ENCODE measurements at places on chromosomes 1 and 21.

GRCh38 chr1:115796036-115796435 is 27.5 kb upstream of the CASQ2 start:
- DNase-seq, result no peak

GRCh38 chr21:41859297-41859980 is 19.7 kb downstream of the PRDM15 start:
- DNase-seq, result no peak

DNA sequence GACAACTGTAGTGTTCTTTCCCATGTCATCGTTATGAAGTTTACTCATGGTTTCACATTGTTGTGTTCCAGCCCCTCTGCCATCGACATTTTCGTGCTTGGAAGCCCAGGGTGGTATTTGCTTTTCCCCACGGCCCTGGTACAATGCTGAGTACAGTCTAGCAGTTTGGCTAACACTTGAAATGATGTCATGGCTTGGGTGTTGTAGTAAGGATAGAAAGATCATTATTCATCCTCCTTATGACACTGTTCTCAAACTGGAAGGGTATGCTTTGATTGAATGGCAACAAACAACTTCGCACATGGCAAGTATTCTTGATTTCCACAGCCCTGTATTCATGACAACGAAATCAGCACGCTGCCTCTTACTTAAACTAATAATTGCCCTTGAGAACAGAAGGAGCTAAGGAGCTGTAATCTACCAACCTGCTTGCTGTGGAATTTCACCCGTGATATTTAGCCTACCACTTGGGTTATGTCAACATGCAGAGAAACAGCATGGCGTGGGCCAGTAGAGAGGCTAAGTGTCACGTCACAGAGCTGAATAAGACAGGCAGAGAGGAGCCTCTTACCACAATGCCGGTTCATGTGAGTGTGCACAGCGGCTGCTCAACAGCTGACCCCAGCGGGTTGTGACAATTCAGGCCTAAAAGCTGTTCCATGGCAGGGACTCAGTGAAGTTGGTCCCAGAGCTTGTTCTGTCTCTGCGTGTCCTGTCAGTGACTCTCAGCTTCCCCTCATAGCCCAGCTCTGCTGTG is 73.9 kb downstream of the KCNJ6 start:
- no peak for DNase-seq

GRCh38 chr1:42231253-42231652 is 66.7 kb upstream of the GUCA2A start:
- no peak for DNase-seq

GRCh38 chr1:28936528-28936927 is 22.2 kb downstream of the EPB41 start:
- no peak for DNase-seq

DNA sequence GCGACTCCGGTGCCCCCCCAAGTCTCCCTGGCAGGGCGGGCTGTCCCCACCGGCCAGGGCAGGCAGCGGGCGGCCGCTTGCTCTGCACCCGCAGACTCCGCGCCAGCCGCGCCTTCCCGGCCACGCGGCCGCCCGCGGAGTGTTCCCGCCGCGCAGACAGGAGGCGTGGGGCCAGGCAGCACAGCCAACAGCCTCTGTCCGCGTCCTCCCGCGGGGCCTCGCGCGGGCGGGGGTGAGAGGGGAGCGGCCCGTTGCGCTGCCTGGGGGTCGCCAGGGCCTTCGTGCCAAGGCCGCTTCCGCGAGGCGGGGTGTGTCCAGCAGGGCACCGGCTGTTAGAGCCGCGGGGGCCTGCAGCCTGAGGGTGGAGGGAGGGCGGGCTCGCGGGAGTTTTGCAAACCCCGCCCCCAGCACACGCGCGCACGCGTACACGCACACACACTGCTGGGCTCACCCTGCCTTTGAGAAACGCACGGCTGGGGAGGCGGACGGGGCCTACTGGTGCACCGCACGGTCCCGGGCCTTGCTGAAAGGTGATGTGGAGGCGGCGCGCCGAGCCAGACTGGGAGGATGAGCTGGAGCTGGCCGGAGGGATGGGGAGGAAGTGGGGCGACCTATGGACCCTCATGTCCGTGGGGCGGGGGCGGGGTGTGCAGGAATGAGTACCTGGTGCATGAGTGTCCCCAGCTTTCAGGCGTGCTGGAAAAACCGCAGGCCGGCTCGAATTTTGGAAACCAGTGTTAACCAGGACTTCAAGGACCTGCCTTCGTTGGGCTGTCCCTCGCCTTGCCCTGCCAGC is 41.5 kb downstream of the KIAA1614 start:
- peak; percentile 70 for DNase-seq

GRCh38 chr1:221948459-221948858 is 206.6 kb upstream of the DUSP10 start:
- no peak for DNase-seq

- DNase-seq, result no peak
Observed at GRCh38 chr1:46557403-46557802, 6.0 kb upstream of the KNCN start.

DNA sequence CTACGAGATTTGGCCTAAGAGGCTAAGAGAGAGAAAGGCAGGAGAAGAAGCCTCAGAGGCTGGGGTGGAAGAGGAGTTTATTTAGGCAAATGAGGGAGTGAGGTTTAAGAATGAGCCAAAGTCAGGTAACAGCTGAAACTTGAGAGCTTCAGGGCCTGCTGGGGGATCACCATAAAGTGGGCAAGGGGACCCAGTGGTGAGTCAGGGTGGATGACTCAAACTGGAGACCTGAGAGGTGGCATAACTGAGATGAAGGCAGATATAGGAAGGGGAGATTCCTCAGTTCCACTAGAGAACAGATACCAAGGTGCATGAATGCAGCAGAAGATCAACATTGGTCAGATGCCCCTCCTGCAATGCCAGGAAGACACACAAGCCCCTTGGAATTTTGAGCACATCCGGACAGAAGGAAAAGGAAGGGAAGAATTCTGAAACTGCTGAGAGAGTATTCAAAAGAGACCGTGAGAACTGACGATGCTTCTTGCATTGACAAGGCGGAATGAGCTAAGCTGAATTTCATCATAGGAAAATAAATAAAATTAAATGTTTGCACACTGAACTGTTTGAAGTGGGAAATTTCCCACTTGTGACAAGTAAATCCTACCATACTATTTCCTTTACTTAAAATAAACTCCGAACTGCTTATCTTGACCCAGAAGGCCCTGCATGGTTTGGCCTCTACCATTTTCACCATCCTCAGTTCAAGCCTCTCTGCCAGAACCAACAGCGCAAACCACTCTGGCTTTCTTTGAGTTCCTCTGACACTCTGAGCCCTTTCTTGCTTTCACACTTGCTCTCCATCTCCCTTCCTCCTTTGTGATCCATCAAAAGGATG is 94.1 kb downstream of the NMNAT2 start:
- no peak for DNase-seq

GRCh38 chr1:2414297-2414958 is 2.1 kb upstream of the PEX10 start:
- DNase-seq, result peak; percentile 76

DNA sequence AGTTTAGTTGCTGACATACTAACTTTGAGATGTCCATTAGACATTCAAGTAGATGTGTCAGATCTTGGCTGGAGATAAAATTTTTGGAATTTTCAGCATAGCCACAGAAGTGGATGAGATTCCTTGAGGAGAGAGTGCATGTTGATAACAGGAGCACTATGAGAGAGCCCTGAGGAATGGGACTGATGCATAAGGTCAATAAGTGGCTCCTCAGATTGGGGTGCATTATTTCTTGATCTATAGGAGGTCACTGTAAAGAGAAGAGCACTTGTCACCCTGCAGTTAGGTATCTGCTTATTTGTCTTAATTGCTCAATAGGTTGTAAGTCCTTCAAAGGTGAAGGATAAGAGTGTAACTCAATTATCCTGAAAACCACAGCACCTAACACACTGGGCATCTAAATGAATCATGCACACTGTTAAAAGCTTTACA is 52.0 kb upstream of the TACSTD2 start:
- DNase-seq, result no peak

DNA sequence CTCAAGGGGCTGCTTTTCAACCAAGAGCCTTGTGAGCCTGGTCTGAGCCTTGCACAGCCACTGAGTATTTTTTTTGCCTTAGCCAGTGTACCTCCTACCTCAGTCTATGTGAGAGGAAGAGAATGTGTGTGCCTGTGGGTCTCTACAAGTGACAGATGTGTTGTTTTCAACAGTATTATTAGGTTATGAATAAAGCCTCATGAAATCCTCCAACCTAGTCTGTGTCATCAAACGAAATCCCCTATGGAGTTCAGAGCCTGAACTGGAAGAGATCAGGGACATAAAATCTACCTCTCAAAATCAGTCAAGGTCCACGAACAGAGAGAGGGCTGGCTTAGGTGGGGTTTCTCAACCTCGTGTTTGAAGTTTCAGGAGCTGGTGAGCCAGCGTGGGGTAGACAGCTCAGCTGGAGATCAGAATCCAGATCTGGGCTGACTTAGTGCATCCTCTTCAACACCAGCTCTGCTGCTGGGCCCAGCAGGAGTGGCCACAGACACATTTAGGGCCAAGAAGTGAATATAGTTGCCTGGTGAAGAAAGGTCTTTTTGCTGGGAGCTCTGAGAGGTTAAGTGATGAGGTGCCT is 8.2 kb downstream of the XKR8 start:
- no peak for DNase-seq

DNA sequence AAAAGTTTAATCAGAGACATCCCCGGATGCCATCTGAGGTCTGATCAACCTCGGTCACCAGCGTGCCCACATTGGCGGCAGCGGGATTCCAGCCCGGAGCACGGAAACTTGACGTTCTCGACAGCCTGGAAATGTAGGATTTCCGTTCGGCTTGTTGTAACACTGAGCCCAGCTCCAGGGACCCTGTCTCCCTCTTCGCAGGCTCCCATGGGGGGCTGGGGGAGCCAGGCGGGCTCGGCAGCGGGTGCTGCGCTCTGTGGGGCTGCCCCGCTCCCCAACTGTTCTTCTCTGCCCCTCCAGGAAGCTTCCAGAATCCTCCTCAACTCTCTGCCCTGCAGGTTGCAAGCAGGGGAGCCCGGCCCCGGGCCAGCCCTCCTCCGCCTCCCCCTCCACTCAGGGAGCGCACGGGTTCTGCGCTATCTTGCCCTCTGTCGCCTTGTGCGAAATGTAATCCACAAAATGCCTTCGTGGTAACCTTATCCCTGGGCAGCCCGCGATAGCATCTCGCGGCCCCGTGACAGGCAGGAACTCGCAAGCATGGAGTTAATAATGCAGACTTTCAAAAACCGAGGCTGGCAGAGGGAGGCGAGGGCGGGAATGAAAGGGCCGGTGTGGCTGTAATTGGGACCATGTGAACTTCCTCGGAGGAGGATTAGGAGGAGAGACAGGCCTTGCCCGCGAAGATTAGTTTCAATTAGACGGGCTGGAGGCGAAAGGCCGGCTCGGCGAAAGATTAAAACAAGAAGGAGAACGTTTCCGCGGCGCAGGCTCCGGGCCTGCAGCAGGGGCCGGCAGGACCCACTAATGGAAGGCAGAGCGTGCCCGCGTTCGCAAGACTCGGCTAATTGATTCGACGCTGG is 53.9 kb upstream of the TTC34 start:
- no peak for DNase-seq

- DNase-seq, result no peak
Observed at GRCh38 chr1:67941746-67942145, 108.5 kb upstream of the GNG12 start.

GRCh38 chr1:161260376-161261260 is 2.1 kb downstream of the PCP4L1 start:
- DNase-seq, result no peak

All from CD4-positive, alpha-beta T cell treated with Interferon gamma for 1 hour (primary cell).